ENCODE measurements at places on chromosomes 2 and 18.
A peak's percentile ranks its signal among the peaks of the same experiment; 100 is the strongest.

GRCh38 chr2:183195397-183195796 is 71.2 kb downstream of the NUP35 start:
- H3K27me3 ChIP-seq = no peaks in the 10 kb centered on the region
- no peak overlapping the region for H3K27ac ChIP-seq
- no peak overlapping the region for H3K4me3 ChIP-seq
- no peaks in the 10 kb centered on the region for H3K36me3 ChIP-seq
- DNase-seq = no peak

GRCh38 chr2:11267931-11268330 is 76.5 kb downstream of the ROCK2 start:
- H3K27ac ChIP-seq = no peak overlapping the region
- no peak for DNase-seq
- no peak overlapping the region for H3K4me3 ChIP-seq
- no peaks in the 10 kb centered on the region for H3K27me3 ChIP-seq

GRCh38 chr18:11859282-11859830 is 8.1 kb downstream of the CHMP1B start:
- H3K27ac ChIP-seq = peak overlapping the region; percentile 80
- H3K4me3 ChIP-seq = no peak overlapping the region
- peaks cover 5% of the 10 kb centered on the region for H3K36me3 ChIP-seq
- peaks cover 8% of the 10 kb centered on the region for H3K4me1 ChIP-seq

DNA sequence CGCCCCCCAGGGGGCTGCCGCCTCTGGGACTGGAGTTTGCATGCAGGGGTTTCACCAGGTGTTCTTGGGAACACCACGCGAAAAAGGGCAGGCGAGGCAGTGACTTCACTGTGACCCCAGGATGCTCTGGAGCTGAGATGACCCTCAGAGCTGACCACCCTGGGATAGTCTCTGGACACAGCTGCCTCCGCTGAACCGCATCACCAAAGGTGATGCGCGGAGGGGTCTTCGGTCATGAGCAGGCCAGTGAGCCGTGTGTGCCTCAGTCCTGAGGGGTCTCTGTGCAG is 17.5 kb downstream of the GPR35 start:
- H3K27ac ChIP-seq = no peak overlapping the region
- DNase-seq = no peak
- peaks cover 15% of the 10 kb centered on the region for H3K27me3 ChIP-seq
- H3K4me1 ChIP-seq = no peaks in the 10 kb centered on the region

DNA sequence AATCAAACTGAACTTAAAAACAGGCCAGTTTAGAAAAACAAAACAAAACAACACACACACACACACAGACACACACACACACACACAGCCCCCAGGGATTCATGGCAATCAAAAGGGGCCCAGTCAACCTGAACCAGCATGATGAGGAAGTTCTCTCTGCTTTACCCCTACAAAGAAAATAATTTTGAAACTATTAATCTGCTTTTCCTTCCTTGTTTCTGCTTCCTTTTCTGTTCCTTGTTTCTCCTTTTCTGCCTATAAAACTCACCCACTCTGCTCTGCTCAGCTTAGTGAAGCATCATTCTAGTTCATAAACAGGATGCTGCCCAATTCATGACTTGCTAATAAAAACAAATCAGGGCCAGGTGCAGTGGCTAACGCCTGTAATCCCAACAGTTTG is 203.1 kb downstream of the RAB3GAP1 start:
- H3K4me3 ChIP-seq = no peak overlapping the region
- no peak overlapping the region for H3K27ac ChIP-seq
- DNase-seq = no peak
- H3K4me1 ChIP-seq = no peaks in the 10 kb centered on the region

GRCh38 chr2:82007071-82007664 is 1702.6 kb upstream of the LRRTM1 start:
- H3K4me1 ChIP-seq = no peaks in the 10 kb centered on the region

GRCh38 chr2:170562928-170563327 is 152.2 kb upstream of the SP5 start:
- no peaks in the 10 kb centered on the region for H3K36me3 ChIP-seq
- H3K4me1 ChIP-seq = no peaks in the 10 kb centered on the region
- no peaks in the 10 kb centered on the region for H3K27me3 ChIP-seq
- H3K27ac ChIP-seq = no peak overlapping the region

DNA sequence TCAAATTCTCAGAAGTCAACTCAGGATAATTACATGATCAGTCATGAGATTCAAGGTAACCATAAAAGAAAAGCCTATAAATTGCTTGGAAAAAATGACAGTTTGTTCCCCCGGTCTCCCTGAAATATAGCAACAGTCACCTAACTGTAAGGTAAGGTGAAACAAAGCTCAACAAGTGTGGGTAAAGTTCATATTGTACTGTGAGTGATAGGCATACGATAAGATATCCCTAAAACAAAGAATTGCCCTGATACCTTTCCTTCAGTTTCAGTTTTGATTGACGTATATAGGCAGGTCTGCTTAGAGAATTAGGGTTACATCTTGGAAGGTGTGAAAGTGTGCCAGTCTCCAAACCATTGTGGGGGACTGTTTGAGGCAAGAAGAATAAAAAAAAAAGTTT is 4.0 kb upstream of the CCBE1 start:
- H3K27ac ChIP-seq = no peak overlapping the region
- peak; percentile 40 for DNase-seq

DNA sequence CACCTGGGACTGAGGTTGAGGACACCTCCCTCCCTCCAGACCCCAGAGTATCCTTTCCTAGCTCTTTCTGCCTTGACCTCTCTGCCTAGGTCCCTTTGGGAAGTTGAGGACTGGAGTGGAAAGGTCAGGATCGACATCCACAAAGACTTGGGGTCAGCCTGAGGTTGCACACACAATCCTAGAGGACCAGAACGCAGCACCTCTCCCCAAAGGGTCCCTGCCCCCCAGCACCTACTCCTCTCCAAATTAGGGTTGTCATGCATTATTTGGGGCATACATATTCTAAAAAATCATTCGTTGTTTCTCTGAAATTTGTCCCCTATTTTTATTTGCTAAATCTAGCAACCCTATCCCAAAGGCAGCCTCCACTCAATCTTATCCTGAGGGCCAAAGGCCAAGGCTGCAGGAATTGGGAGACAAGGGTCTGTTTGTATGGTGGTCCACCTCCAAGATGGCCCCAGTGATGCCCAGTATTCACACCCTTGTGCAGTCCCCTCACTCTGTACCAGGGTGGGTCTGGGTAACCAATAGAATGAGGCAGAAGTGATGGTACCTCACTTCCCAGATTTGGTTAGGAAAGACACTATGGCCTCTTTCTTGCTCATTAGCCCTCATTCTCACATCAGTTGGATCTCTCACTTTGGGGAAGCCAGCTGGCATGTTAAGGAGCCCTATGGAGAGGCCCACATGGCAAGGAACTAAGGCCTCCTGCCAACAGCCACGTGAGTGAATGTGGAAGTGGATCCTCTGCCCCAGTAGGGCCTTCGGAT is 3.5 kb upstream of the CHRNG start:
- no peak overlapping the region for H3K27ac ChIP-seq
- H3K4me1 ChIP-seq = no peaks in the 10 kb centered on the region
- no peak for DNase-seq
- no peak overlapping the region for H3K4me3 ChIP-seq
- peaks cover 3% of the 10 kb centered on the region for H3K27me3 ChIP-seq
- no peaks in the 10 kb centered on the region for H3K36me3 ChIP-seq

GRCh38 chr2:223005496-223005895 is 46.5 kb upstream of the KCNE4 start:
- H3K4me3 ChIP-seq = no peak overlapping the region
- DNase-seq = no peak
- H3K4me1 ChIP-seq = no peaks in the 10 kb centered on the region
- H3K27me3 ChIP-seq = no peaks in the 10 kb centered on the region
- no peak overlapping the region for H3K27ac ChIP-seq
- no peaks in the 10 kb centered on the region for H3K36me3 ChIP-seq

All from small intestine (tissue), 16 donors.